ENCODE measurements at places on chromosomes 2 and 18.

DNA sequence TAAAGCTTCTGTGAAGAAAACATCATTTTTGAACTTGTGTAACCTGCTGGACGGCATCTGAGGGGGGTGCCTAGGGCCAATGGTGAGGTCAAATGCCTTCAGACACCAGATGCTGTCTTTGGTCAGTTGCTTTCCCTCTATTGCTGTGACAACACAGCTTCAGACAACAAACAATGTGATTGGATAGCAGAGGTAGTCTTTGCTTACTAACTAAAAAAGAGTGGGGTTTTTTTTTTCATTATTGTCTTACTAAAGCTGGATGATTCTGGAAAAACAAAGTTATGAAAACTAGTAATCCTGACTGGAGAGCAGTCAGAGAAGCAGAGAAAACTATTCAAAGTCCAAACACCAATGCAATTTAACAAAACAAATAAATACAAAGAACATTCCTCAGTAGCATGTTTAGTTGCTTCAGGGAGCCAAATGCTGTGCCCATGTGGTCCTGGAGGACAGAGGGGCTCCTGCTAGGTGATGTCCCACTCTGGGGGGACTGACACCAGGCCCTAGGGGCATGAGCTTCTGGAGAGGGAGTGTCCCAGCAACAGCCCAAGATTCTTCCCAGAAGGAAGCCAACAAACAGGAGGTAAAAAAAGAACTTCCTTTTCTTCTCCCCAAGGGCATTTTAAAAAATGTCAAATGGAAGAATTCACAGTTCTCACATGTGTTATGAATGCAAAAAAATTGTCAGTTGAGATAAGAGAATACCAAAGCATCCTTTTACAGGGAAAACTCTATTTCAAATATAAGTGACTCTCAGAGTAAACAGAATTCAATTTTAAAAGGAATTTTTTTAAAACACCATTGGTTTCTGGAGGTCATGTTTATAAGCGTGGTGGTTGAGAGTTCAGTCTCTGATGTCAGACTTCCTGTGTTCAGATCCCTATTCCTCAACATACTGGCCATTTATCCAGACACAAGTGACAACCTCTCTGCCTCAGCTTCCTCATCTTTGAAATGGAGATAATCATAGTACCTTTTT, 181.1 kb upstream of the PGAP1 start:
- no peaks in the 10 kb centered on the region for H3K27me3 ChIP-seq
- H3K36me3 ChIP-seq, result peaks cover 7% of the 10 kb centered on the region
- no peaks in the 10 kb centered on the region for H3K4me1 ChIP-seq
- peak overlapping the region; percentile 28 for H3K27ac ChIP-seq
- no peak for DNase-seq
- no peak overlapping the region for H3K4me3 ChIP-seq

DNA sequence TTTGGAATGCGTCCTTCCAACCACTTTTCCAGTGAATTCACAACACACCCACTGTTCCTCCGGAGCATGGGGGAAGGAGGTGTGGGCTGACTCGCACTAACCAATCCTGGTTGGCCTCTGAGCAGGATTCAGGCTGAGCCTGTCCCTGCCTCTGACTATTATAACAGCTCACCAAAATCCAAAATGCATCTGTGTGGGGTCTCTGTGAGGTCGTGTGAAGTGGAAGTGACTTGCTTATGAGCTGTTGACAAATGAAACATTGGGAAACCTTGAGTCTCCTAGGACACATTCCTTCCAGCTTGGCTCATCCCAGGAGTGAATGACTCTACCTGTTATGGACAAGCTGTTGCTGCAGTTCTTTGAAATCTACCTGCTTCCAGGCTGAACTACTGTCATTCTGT, 1.5 kb downstream of the CIDEA start:
- H3K4me3 ChIP-seq, result no peak overlapping the region
- no peaks in the 10 kb centered on the region for H3K36me3 ChIP-seq
- no peak for DNase-seq
- peaks cover 5% of the 10 kb centered on the region for H3K4me1 ChIP-seq

DNA sequence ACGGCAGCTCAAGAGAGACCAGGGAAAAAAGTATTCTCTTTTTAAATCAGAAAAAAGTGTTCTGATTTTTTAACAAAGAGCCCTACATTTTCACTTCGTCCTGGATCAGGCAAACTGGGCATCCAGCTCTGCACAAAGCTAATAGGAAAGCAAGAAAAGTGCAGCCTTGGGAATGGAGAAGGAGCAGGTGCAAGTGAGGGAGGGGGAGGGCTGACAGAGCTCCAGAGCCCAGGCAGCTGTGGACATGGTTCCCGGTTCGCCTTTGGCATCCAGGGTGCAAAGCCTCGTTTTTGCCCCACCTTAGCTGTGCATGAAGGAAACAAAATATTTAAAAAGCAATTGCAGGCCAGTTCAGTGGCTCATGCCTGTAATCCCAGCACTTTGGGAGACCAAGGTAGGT, 82.2 kb downstream of the FAM124B start:
- H3K4me3 ChIP-seq, result no peak overlapping the region
- no peaks in the 10 kb centered on the region for H3K36me3 ChIP-seq
- H3K4me1 ChIP-seq, result peaks cover 2% of the 10 kb centered on the region
- no peak for DNase-seq

DNA sequence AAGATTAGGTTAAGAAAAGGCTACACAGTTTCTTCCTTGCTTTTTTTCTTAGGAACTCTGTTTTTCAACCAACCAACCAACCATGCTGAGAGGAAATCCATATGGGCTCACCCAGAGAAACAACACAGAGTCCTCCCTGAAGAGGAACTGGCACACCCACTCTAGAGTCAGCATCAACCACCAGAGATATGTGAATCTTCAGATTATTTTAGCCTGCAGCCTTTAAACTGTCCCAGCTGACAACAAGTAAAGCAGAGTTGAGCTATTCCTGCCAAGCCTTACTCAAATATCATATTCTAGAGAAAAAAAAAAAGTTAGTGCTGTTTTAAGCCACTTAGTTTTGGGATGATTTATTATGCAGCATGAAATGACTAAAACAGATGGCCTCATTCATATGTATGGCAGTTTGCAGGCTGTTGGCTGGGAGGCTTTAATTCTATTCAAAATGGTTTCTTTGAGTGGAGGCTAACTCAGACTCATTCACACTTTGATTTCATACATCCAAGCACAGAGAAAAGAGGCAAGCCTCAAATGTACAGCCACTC, 1637.7 kb upstream of the LRRTM1 start:
- no peak for DNase-seq
- H3K27ac ChIP-seq, result no peak overlapping the region
- no peaks in the 10 kb centered on the region for H3K27me3 ChIP-seq
- H3K4me3 ChIP-seq, result no peak overlapping the region
- no peaks in the 10 kb centered on the region for H3K36me3 ChIP-seq
- H3K4me1 ChIP-seq, result no peaks in the 10 kb centered on the region

GRCh38 chr2:108978709-108979111, 10.3 kb downstream of the EDAR start:
- H3K27ac ChIP-seq, result no peak overlapping the region
- no peak for DNase-seq
- no peak overlapping the region for H3K4me3 ChIP-seq
- peaks cover 2% of the 10 kb centered on the region for H3K4me1 ChIP-seq
- no peaks in the 10 kb centered on the region for H3K36me3 ChIP-seq

DNA sequence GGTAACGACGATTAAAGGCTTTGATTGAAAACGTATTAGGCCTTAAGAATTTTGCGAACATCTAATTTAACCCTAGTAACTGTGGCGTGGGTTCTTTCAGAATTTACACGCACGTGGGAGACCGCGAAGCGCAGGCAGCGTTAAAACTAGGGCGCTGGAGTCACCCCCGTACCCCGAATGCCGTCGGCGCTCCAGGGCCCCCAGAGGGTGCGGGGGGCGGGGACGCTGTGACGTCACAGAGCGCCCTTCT, 673 bp upstream of the SMCHD1 start:
- H3K4me3 ChIP-seq, result peak overlapping the region; percentile 96
- H3K4me1 ChIP-seq, result peaks cover 17% of the 10 kb centered on the region
- H3K36me3 ChIP-seq, result peaks cover 10% of the 10 kb centered on the region
- no peaks in the 10 kb centered on the region for H3K27me3 ChIP-seq

GRCh38 chr2:223260681-223261080, 208.7 kb downstream of the KCNE4 start:
- no peak overlapping the region for H3K4me3 ChIP-seq
- H3K27ac ChIP-seq, result no peak overlapping the region
- no peak for DNase-seq
- H3K4me1 ChIP-seq, result no peaks in the 10 kb centered on the region
- no peaks in the 10 kb centered on the region for H3K36me3 ChIP-seq
- no peaks in the 10 kb centered on the region for H3K27me3 ChIP-seq

GRCh38 chr2:21183306-21183705, 59.5 kb downstream of the TDRD15 start:
- no peak for DNase-seq
- H3K27ac ChIP-seq, result no peak overlapping the region
- H3K36me3 ChIP-seq, result no peaks in the 10 kb centered on the region
- no peak overlapping the region for H3K4me3 ChIP-seq

DNA sequence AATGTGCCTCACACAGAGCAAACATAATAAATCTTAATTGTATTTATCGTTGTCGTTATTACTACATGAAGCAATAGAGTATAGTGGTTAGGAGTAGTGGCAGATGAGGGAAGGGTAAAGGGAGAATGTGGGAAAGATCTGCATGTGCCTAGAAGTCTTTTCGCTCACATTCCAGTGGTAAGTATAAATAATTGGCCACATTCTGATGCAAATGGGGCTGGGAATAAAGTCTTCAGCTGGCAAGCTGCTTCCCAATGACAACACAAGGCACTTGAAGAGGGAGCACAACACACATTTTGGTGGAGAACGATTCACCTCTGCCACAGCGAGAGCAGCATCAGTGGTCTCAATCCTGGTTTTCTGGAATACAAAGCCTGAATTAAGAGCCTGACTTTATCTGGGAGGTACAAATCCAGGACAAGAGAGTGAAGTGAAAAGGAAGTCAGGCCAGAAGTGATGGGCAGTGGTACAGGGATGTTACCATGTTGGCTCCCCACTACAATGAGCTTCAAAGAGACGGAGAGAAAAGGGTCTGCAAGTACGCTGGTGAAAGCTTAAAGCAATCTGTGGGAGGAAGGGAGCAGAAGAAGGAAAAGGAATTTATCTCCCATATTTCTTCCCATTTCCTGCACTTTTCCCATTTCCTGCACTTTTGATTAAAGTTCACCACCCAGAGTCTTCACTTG, 112.3 kb downstream of the ARHGAP15 start:
- H3K4me3 ChIP-seq, result no peak overlapping the region
- DNase-seq, result no peak
- H3K27me3 ChIP-seq, result no peaks in the 10 kb centered on the region
- H3K4me1 ChIP-seq, result peaks cover 15% of the 10 kb centered on the region
- peaks cover 15% of the 10 kb centered on the region for H3K36me3 ChIP-seq

GRCh38 chr18:63975628-63976027, 5.7 kb downstream of the SERPINB8 start:
- DNase-seq, result no peak
- H3K27me3 ChIP-seq, result no peaks in the 10 kb centered on the region
- no peak overlapping the region for H3K4me3 ChIP-seq
- no peak overlapping the region for H3K27ac ChIP-seq

GRCh38 chr2:151520976-151521375, 111.3 kb downstream of the RIF1 start:
- peaks cover 5% of the 10 kb centered on the region for H3K4me1 ChIP-seq
- H3K27ac ChIP-seq, result no peak overlapping the region
- no peak for DNase-seq
- H3K27me3 ChIP-seq, result no peaks in the 10 kb centered on the region
- H3K4me3 ChIP-seq, result no peak overlapping the region

GRCh38 chr2:28108143-28108542, 217.6 kb downstream of the BABAM2 start:
- H3K4me3 ChIP-seq, result no peak overlapping the region
- H3K27ac ChIP-seq, result no peak overlapping the region
- peaks cover 14% of the 10 kb centered on the region for H3K36me3 ChIP-seq
- no peak for DNase-seq

DNA sequence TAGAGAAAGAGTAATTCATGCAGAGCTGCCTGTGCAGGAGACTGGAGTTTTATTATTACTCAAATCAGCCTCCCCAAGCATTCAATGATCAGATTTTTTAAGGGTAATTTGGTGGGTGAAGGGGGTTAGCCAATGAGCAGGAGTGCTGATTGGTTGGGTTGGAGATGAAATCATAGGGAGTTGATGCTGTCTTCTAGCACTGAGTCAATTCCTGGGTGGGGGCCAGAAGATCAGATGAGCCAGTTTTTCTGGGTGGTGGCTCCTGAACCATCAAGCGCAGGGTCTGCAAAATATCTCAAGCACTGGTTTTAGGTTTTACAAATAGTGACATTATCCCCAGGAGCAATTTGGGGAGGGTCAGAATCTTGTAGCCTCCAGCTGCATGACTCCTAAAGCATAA, 312.8 kb upstream of the THSD7B start:
- no peak overlapping the region for H3K27ac ChIP-seq
- H3K27me3 ChIP-seq, result peaks cover 14% of the 10 kb centered on the region
- no peaks in the 10 kb centered on the region for H3K36me3 ChIP-seq

DNA sequence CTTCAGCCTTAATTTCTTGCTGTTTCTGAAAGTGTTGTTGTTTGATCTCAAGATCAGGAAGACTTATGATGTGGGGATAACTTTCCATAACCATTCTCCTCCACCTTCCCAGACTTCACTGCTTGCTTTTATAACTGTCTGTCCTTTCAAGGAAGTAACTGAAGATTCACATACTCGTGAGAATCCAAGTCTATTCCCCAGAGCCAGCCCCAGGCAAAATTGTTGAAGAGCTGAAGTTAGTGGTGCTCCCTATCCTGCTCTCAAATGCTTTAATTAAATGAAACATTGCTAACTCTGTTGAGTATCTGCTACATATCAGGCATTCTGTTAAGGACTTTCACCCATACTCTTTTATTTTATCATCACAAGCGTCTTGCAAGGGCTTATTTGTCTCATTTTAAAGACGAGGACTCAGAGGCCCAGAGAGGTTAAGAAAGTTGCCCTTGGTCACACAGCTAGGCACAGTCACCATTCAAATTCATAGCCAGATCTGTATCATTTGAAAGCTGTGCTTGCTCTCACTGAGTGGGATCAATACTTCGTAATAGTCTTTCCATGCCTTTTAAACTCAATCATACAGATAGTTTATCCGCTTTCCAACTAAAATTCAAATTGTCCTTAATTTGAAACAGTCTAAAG, 189.8 kb upstream of the TCF4 start:
- H3K36me3 ChIP-seq, result no peaks in the 10 kb centered on the region
- DNase-seq, result no peak
- no peak overlapping the region for H3K27ac ChIP-seq
- peaks cover 9% of the 10 kb centered on the region for H3K4me1 ChIP-seq
- peaks cover 6% of the 10 kb centered on the region for H3K27me3 ChIP-seq

GRCh38 chr2:101733257-101733993, 35.9 kb downstream of the MAP4K4 start:
- peak overlapping the region; percentile 3 for H3K4me3 ChIP-seq
- peaks cover 58% of the 10 kb centered on the region for H3K4me1 ChIP-seq
- H3K27me3 ChIP-seq, result no peaks in the 10 kb centered on the region
- peaks cover 5% of the 10 kb centered on the region for H3K36me3 ChIP-seq

GRCh38 chr2:224248944-224249371, 152.9 kb downstream of the FAM124B start:
- no peak overlapping the region for H3K4me3 ChIP-seq
- H3K4me1 ChIP-seq, result no peaks in the 10 kb centered on the region
- H3K36me3 ChIP-seq, result no peaks in the 10 kb centered on the region
- no peak overlapping the region for H3K27ac ChIP-seq
